ENCODE measurements at places on chromosomes 6 and 20.

DNA sequence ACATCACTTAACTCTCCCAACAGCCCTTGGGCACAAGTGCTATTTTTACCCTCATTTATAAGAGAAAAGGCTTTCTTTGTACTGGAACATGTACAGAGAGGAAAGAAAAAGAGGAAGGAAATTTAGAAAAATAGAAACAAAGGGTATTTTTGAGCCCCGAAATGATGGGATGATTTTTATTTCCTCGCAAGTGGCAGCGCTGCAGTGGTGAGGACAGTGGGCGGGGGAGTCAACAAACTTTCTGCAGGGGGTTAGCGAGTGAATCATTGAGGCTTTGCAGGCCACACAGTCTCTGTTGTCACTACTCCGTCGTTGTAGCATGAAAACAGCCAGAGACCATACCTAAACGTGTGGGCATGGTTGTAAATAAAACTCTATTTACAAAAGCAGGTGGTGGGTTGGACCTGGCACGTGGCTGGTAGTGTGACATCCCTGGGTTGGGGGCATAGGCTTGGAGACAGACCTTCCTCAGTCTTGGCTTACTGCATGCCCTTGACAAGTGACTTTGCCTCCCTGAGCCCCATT is 25.5 kb upstream of the OCSTAMP start:
- DNase-seq: no peak

DNA sequence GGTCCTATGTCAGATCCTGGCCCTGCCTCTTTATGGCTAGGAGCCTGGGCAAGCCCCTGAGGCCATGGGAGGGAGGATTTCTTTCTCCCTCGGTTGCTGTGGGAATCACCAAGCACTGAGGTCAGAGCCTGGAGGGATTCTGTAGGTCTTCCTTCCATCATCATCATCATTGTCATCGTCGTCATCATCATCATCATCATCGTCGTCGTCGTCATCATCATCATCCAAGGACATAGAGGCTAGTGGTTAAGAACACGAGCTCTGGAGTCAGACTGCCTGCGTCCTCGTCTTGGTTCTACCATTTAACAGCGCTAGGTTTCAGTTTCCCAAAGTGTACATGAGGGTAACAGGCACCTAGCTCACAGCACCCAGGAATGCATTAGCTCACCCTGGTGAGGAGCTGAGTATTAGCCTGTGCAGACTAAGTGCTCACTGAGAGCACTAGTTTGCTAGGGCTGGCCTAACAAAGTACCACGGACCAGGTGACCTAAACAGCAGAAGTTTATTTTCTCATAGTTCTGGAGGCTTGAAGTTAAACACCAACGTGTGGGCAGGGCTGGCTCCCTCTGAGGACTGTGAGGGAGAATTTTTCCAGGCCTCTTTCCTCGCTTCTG is 92.5 kb upstream of the CCDC167 start:
- no peak for DNase-seq

- no peak for DNase-seq
Measured at GRCh38 chr6:30570740-30571074, 535 bp upstream of the ABCF1 start.

DNA sequence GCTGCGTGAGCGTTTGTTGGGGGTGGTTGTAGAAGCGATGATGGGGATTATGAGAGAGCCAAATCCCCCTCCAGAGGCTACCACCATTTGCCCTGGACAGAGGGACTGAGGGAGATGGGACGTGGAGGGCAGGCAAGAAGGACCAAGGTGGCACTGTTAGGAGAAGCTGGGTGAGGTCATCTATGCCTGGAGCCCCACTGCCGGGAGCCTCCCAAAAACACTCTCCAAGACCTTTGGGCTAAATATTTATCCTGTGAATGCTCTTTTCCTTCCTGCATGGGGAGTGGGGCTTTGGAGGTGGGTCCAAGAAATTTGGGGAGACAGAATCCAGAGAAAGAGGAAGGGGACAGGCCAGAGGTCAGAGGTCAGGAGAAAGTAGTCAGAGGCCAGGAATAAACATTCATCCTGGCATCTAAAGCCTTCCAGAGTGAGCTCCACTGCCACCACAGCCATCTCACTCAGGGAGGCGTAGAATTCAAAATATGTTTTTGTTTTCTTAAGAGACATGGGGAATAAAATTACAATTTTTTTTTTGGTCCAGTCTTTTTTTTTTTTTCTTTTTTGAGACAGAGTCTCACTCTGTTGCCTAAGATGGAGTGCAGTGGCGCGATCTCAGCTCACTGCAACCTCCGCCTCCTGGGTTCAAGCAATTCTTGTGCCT is 17.8 kb upstream of the PTGIS start:
- DNase-seq: no peak

DNA sequence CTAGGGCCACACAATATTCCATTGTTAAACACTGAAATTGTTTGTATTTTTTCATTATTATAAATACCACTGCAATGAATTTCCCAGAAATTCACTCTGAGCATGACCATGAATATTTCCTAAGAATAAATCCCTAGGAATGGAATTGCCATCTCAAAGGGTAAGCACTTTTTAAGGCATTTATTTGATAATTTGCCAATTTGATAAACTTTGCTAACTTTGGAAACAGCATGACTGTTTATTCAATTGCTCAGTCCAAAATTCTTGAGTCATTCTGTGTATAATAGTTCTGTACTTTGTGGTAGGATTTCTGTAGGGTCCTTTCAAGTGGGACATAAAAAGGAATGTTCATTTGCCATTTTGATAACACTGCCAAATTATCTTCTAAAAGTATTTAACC is 44.2 kb upstream of the TOX2 start:
- no peak for DNase-seq

GRCh38 chr6:42383421-42384205 is 68.1 kb downstream of the TRERF1 start:
- DNase-seq: no peak

GRCh38 chr20:4303136-4303535 is 287.8 kb upstream of the RNF24 start:
- no peak for DNase-seq

GRCh38 chr6:2203264-2203663 is 42.1 kb downstream of the GMDS start:
- no peak for DNase-seq

- no peak for DNase-seq
Measured at GRCh38 chr20:17438436-17439039, 92.6 kb downstream of the BFSP1 start.

- DNase-seq: no peak
Measured at GRCh38 chr6:9405369-9405768, 970.0 kb upstream of the SLC35B3 start.

- no peak for DNase-seq
Measured at GRCh38 chr6:296151-297122, 4.2 kb downstream of the DUSP22 start.

- no peak for DNase-seq
Measured at GRCh38 chr6:18166312-18167036, 11.3 kb downstream of the KDM1B start.

DNA sequence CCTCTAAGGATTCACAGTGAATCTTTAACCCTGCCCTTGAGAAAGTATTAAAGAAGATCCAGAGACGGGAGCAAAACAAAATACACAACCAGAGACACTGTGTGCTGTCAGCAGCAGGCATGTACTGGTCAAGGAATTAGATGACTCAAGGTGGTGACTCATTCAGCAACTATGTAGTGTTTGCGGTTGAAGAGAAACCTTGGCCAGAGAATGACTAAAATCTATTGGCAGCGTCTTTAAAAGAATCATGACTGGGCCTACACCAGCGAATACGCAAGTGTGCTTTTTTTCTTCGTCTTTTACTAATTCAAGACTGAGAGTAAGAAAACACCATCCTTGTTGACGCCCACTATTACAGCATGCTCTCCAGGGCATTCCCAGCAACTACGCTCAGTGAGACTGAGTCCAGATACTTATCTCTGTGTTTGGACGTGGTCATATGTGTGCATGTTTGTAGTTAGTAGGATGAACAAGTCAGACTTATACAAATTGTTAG is 72.4 kb upstream of the BACH2 start:
- DNase-seq: no peak

- no peak for DNase-seq
Measured at GRCh38 chr20:52071136-52071535, 120.4 kb downstream of the ZFP64 start.

- no peak for DNase-seq
Measured at GRCh38 chr6:24543683-24544082, 48.9 kb downstream of the ALDH5A1 start.

DNA sequence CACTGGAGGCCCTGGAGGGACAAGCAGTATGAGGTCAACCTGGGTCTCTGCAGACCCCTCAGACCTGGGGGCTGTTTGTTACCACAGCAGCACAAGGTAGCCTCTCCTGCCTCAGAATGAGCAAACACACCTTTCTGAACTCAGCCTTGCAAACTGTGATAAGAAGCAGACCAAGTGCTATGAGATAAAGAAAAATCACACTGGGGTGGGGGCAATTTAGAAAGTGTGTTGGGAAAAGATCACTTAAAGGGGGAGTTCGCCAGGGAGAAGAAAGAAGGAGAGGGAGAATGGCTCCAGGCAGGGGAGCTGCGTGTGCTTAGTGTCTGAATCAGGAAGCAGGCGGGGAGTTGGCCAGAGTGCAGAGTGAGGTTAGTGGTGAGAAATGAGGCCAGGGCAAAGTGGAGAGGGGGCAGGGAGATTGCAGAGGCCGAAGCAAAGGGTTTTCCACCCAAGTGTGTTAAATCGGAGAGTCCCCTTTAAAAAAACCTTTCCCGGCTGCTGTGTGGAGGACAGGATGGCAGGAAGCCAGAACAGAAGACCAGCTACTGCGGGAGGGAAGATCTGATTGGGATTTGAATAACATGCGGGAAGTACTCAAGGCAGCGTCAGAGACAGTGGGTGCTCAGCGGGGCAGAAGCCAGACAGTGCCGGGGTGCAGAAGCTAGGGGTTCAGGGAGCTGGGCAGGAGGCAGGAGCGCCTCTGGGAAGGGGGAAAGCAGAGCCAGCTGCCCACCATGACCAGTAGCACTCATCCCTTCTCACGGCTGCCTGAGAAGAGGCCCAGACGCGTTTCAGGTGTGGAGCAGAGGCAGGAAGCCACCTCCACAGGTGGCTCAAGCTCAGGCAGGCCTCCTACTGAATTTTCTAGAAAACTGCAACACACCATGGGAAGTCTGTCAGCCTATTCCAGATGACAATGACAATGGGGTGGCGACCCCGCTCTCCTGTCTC is 9.0 kb downstream of the ADA start:
- peak; percentile 84 for DNase-seq

- no peak for DNase-seq
Measured at GRCh38 chr6:152048921-152049320, 241.4 kb downstream of the ESR1 start.

GRCh38 chr6:111763381-111763780 is 109.9 kb downstream of the FYN start:
- DNase-seq: no peak

DNA sequence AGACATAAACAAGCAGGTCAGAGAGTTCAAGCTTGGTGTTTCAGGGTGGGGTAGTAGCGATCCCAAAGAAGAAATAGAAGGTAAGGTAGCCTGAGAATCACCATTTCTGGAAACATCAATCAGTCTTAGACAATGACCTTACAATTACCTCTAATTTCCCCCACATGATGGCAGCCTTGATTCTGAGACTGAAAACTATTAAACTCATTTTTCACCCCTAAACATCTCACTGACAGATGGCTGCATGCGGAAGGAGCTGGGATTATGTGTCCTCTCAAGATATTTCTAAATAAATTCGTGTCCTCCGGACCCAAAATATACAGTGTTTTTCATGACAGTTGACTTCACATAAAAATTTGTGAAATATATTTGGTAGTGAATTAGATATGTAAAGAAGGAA is 61.0 kb downstream of the KIF6 start:
- no peak for DNase-seq

GRCh38 chr6:160398674-160399271 is 50.6 kb downstream of the SLC22A3 start:
- DNase-seq: no peak

DNA sequence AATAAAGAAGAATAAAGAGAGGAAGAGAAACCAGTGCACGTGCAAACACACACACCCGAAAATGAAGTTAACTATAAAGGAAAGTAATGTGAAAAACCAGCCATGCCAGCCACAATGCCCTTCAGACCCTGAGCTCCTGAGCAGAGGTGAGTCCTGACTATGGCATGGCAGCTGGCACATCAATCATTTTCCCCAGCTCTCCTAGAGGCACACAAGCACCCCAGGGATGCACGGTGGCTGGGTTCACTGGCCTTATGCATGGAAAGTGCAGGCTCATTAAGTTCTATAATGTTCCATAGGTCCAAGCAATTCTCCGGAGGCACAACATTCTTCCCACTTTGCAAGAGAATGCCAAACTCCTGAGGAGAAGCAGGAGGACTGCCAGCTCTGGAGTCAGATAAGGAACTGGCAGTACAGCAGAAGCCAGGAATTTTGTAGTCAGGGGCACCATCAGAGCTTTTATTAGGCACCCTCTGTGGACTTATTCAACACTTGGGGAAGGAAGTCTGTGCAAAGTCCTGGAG is 175.0 kb upstream of the PRDM1 start:
- no peak for DNase-seq

DNA sequence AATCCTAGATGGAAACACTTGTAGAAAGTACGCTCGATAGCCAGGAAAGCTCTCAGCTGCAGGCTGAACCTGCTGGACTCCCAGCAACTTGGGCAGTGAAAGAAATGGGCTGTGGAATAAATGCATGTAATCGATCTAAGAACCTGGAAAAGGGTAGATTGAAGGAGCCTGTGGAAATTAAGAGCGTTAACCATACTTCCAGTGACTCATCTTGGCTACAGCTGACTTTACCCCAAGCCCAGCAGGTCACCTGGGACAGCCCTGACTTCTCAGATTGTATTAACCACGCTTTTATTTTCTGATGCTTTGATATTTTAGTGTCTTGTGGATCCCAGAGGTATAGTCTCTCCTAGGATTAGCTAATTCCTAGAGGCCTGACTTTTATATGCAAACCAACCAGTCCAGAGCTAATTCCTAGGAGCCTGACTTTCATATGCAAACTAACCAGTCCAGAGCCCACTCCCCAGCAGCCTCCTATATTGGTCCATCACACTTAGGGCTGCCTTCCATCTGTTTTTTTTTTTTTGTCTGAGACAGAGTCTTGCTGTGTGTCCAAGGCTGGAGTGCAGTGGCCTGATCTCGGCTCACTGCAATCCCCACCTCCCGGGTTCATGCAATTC is 86.3 kb downstream of the GMPR start:
- DNase-seq: no peak

DNA sequence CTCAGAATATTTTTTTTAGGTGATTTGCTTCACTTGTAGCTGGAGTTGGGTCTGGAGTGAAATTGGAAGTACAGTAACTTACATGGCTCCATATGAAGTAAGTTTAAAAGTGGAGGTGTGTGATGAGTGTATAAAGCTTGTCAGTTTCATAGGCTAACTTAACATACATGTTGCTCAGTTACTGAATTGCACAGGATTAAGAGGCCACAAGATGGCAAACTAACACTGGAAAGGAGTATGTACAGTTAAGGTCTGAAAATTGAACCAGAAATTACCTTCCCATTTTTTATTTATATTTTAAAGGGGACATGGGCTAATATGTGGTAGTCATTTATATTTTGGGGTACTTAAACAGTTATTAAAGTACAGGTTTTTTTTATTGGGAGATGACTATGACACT is 45.3 kb upstream of the SMIM8 start:
- no peak for DNase-seq
